Stimulated activated CD4-positive, alpha-beta T cell treated with anti-CD3 and anti-CD28 coated beads, TNF-alpha, amount 100 ng/mL, for 4 hours (primary cell): ENCODE measurements at places on chromosomes 1 and 21.

- DNase-seq = no peak
These were observed 453.2 kb upstream of the VAMP3 start for GRCh38 chr1:7317888-7318287.

DNA sequence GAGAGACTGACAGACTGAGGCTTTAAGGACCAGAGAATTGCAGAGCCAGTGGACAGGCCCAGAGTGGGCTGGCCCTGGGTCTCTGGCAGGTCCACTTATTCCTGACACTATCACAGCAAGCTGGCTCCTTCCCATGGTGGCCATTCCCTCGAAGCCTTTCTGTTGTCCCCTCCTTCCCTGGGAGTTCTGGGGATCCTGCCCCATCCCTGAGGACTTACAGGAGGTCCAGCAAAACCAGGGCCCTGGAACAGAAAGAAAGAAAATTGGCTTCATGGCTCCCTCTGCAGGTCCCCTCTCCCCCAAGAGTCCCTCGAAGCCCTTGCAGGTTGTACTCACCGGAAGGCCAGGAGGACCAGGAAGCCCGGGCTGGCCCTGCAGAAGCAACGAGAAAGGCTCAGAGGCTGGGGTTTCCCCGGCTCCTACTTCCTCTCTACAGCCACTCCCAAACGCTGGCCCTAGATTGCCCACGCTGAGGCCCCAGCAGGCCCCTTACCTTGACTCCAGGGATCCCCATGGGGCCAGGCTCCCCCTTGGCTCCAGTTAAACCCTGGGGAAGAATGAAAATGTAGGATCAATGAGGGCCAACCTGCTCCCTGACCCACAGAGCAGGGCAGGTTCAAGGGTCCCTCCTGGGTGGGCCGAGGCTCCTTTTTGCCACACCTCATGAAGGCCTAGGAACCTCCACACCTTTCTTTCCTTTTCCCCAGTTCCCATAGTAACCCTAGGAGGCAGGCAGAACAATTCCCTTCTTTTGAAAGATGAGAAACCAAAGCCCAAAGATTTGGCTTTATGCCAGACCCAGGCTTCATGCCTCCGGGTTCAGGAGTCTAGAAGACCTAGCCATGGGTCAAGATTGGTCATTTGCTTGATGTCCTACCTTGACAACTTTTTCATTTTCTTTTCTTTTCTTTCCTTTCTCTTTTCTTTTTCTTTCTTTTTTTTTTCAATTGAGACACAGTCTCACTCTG lies 4.6 kb downstream of the COL9A2 start:
- no peak for DNase-seq

GRCh38 chr1:175673371-175674150 lies 69.8 kb downstream of the TNR start:
- DNase-seq = no peak

- no peak for DNase-seq
These were observed 995 bp downstream of the CACYBP start for GRCh38 chr1:175000697-175001187.

DNA sequence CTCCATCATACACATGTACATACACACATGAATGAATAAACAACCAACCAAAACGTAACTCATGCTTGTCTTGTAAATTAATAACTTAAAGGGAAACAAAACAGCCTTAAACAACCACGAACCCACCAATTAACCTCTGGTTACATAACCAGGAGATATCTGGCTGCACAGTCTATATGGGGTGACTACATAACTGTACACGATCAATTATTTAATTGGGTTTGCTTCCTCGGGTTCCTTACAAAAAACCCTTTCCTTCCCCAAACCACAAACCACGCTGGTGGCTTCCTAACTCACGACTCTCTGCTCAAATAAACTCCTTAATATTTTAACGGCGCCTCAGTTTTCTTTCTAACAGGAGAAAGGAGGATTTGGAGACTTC lies 744 bp downstream of the ZNF670 start:
- no peak for DNase-seq

DNA sequence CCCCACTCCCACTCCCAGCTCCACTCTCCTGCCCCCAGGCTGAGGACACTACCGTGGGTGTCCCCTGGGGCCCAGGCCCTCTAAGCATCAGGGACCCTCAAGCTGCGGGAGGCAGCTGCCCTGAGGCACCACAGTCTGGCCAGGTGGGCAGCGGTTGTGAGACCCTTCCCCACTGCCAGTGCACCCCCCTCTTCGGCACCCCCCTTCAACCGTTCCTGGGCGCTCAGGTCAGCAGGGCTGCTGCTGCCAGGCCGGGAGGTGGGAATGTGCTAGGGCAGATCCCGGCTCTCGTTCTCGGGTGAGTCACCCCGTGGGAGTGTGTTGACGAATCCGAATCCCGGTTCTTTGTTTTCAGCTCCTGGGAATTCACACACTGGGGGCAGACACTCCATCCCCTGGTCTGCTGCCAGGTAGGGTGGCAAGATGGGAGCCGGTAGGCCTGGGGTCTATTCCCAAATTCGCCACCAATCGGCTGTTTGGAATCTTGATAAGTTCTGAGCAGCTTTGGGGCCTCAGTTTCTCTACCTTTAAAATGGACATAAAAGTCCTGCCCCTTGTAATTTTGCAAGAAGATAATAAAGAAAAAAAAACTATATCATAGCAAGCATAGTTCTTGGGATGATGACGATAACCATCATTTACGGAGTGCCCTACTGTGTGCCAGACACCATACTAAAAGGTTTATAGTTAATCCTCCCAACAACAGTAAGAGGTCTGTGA lies 28.5 kb upstream of the CASZ1 start:
- no peak for DNase-seq

DNA sequence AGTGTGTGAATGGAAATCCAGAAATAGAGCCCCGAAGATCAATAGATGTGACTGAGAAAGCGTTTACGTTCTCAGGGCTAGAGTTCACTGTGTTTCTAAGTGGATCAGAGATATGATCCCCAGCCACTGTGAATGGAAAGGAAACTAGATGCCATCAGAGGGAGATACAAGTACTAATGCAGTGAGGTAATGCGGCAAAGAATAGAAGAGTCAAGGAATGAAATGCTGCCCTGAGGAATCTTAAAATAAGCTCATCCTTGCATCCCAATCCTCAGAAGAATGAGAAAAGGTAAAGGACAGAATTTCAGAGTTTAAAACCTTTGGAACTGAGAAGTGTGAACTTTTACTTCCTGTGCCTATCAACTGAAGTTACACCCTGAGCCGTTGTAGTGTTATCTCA lies 165.5 kb upstream of the ESRRG start:
- no peak for DNase-seq
